ENCODE measurements at places on chromosomes 1 and 21.
A peak's percentile ranks its signal among the peaks of the same experiment; 100 is the strongest.

- no peak overlapping the region for H3K4me3 ChIP-seq
- H3K27me3 ChIP-seq, result no peaks in the 10 kb centered on the region
- peaks cover 5% of the 10 kb centered on the region for H3K4me1 ChIP-seq
- H3K36me3 ChIP-seq, result peaks cover 10% of the 10 kb centered on the region
- DNase-seq, result no peak
These were observed 22.6 kb downstream of the ST3GAL3 start for GRCh38 chr1:43729816-43730463.

- H3K4me1 ChIP-seq, result peaks cover 48% of the 10 kb centered on the region
- no peak for DNase-seq
- H3K4me3 ChIP-seq, result no peak overlapping the region
- peak overlapping the region; percentile 9 for H3K27ac ChIP-seq
- peaks cover 6% of the 10 kb centered on the region for H3K36me3 ChIP-seq
- no peaks in the 10 kb centered on the region for H3K27me3 ChIP-seq
These were observed 99.3 kb upstream of the RALGPS2 start for GRCh38 chr1:178625695-178626094.

DNA sequence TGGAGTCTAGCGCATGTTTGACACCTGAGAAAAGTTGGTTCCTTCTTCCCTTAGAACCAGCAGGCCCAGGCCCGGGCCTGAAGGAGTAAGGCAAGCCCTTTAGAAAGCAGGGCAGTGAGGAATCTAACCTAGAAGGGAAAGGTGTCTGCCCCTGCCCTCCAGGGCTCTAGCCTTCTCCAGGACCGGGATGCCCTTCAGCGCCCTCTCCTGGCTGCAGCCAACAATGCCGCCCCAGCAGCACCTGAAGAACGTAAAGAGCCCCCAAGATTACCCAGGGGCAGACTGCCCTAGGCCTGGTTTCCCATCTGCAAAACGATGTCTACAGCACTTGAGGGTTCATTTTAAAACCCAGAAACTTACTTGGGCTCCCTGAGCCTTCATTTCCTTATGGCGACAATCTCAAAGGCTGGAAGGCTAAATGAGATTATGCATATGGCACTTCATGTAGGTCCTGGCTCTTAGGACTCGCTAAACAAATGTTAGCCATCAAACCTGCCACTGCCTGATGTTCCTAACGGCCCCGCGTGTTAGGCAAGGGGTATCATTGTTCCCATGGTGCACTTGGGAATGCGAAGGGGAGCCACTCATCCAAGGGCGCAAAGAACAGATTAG lies 106.7 kb upstream of the KLHDC7A start:
- H3K27me3 ChIP-seq, result peaks cover 14% of the 10 kb centered on the region
- H3K4me3 ChIP-seq, result no peak overlapping the region
- no peak for DNase-seq
- H3K27ac ChIP-seq, result no peak overlapping the region
- no peaks in the 10 kb centered on the region for H3K36me3 ChIP-seq

GRCh38 chr1:39957299-39958015 lies 2.5 kb downstream of the MFSD2A start:
- H3K27me3 ChIP-seq, result no peaks in the 10 kb centered on the region
- peaks cover 49% of the 10 kb centered on the region for H3K36me3 ChIP-seq
- no peak for DNase-seq
- peaks cover 83% of the 10 kb centered on the region for H3K4me1 ChIP-seq

DNA sequence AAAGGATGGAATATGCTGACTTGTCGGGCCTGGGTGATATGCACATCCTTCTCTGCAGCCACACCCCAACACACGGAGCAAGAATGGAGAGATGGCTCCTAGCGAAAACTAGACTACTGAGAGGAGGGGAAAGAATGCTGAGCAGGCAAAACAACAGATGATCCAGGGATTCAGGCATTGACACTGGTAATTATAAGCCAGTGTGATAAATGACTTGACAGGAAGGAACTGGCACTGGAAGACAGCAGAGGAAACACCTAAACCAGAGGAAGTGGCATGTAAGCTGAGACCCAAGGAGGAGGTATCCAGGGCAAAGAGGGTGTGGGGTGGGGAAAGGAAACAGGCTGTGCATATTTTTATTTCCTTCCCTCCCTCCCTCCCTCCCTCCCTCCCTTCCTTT lies 31.7 kb upstream of the KHDRBS1 start:
- H3K4me3 ChIP-seq, result peak overlapping the region; percentile 62
- peak overlapping the region; percentile 71 for H3K27ac ChIP-seq
- no peak for DNase-seq
- no peaks in the 10 kb centered on the region for H3K36me3 ChIP-seq
